ENCODE measurements at places on chromosomes 5 and 9.

DNA sequence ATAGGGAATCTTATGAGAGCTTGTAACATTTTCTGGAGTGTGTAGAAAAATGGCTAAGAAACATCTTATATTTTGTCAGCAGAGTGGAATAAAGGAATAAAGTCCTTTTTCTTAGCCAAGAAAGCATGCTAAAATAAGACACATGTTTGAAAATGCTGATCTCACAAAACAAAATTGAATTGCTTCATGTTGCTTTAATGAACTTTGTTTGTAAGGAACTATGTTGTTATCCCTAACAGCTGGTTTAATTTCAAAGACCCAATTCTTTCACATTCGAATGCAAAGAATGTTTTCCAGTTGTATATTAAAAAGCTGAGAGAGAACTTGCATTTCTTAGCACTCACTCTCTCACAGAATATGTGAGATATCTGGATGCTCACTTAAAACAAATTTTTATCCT, 107.6 kb downstream of the MUSK start:
- no peak for DNase-seq

DNA sequence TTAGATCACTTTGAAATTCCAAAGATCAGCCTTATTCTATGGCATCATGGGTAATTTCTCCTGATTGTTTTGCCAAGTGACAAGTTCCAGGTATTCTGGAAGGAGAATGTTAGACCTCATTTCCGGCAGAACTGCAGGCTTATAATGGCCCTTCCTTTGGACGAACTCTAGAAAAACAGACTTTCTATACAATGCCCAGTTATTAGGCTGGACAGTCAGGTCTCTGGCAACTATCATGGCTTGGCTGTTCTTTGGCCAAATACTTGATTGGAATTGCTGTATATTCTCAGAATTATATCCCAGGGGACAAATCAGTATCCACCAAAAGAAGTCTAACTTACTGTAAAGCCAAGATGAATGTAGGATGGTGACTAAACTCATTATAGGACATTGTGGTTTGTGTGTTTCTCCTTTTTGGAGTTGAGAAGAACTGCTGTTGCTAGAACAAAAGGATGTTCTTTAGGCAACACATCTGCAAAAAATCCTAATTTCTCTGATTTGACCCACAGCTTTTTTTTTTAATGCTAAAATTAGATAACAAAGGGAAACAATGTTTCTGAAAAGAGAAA, 69.0 kb downstream of the ADAMTSL1 start:
- no peak for DNase-seq

DNA sequence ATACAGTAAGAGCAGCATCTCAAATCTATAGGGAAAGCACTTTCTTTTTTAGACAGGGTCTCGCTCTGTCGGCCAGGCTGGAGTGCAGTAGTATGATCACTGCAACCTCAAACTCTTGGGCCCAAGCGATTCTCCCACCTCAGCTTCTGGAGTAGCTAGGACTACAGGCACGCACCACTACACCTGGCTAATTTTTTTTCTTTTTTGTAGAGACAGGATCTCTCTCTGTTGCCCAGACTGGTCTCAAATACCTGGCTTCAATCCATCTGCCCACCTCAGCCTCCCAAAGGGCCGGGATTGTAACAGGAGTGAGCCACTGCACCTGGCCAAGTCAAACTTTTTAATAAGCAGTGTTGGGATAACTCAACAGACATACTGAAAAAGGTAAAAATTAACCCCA, 107.6 kb downstream of the SIL1 start:
- no peak for DNase-seq

DNA sequence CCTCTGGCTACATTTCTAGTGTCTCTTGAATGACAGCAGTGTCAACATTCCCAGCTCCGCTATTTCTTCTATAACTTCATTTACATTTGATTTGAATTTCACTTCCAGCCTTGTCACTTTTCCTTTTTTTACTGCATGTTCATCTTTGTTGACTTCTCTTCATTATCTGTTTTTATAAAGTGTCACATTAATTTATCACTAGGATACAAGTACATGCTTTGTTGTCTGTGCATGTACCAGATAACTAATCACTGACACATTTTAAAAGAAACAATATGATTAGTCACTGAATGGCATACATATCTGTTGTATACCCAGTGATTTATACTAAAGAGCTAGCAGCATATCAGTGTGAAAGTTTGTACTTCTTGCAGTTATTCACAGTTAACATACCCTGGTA, 29.1 kb downstream of the ARSK start:
- DNase-seq = no peak

DNA sequence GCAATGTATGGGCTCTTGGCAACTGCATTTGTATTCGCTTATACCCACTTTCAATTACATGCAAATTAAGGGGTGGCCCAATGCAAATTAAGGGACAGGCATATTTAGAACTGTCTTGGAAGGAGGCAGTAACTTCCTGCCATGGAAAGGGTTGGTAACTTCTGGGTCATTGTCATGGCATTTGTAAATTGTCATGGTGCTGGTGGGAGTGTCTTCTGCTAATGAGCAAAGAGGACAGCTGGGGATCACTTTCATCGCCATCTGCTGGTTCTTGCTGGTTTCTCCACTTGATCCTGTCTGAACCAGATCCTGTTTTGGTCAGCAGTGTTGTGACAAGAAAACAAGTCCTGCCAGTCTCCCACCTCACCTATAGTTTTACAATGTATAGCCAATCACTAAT, 23.3 kb upstream of the UGT3A2 start:
- no peak for DNase-seq

- no peak for DNase-seq
Measured at GRCh38 chr5:178649580-178649979, 22.7 kb upstream of the CLK4 start.

Measured in activated T-helper 1 cell treated with anti-CD3 and anti-CD28 coated beads, Interleukin-2, amount 50 U/mL, for 16 hours (primary cell).